ENCODE measurements at places on chromosomes 7 and 10. TPM values are rescaled to one million over a fixed set of nuclear protein-coding genes. Genes with fewer than 3 reads are reported as not detected.

The MYO1G gene
- total RNA-seq = 0.41 TPM

- DNase-seq = no peak
Observed at GRCh38 chr10:15169555-15170401, 1.3 kb upstream of the NMT2 start.

The TAS2R5 gene
- total RNA-seq = 0.82 TPM

The SFR1 gene
- total RNA-seq = 15.5 TPM

Data from frontal cortex (tissue), 4 donors.